Fibroblast of the aortic adventitia (primary cell): ENCODE measurements at places on chromosomes 2 and 18.

DNA sequence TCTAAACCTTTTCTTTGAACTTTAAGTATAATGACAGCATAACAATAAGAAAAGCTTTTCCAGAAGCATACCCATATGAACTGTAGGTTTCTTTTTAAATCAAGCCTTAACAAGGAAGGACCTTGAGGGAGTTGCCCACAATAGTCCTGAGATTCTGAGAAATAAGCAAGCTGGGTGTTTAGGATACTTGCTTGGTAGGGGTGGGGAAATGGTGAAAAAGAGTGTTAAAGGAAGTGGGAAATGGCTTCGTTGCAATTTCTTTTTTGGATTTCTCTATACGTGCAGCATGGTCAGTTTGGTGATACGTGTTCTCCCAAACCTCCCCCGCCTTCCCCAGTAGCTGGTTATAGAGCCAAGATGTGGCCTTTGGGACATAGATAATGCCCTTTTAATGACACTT lies 17.2 kb downstream of the INSIG2 start:
- DNase-seq, result no peak

GRCh38 chr18:9867071-9867594 lies 18.6 kb upstream of the TXNDC2 start:
- DNase-seq, result no peak

- no peak for DNase-seq
Observed at GRCh38 chr2:172709566-172710291, 25.9 kb upstream of the RAPGEF4 start.

GRCh38 chr18:59049721-59050660 lies 89.7 kb upstream of the SEC11C start:
- no peak for DNase-seq

- no peak for DNase-seq
Observed at GRCh38 chr2:30255466-30256408, 24.4 kb downstream of the LBH start.

GRCh38 chr2:99066075-99066958 lies 75.2 kb upstream of the C2orf15 start:
- DNase-seq, result peak; percentile 68

DNA sequence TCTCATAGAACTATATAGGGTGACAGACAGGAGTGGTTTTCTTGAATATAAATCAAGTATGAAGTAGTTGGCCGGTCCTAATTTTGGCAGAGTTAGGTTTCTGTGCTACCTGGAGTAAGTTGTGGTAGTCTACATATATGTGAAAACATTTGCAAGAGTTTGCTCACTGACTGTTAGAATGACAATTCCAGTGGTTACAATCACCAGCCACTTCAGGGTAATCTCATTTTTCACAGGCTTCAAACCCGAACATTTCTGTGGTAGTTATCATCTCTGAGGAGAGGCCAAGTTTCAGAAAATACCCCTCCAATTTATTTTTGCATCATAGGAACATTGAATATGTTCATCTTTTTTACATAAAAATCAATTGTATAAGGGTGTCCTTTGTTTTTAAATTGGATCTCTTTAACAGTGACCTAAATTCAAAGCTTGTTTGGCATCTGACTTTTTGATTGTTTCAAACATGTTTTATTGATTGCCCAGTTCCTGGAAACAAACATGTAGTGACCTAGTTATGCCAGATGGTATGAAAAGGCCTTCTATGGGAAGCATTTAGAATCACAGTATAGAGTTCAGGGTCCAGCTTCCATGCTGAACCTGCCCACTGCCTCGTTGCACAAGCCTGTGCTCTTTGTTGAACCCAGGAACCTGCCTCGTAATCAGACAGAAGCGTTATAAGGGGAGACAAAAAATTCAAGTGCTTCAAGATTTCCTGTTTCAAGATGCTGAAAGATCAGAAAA lies 250.6 kb downstream of the LTBP1 start:
- no peak for DNase-seq

GRCh38 chr2:158395166-158395565 lies 61.4 kb downstream of the CCDC148 start:
- no peak for DNase-seq

DNA sequence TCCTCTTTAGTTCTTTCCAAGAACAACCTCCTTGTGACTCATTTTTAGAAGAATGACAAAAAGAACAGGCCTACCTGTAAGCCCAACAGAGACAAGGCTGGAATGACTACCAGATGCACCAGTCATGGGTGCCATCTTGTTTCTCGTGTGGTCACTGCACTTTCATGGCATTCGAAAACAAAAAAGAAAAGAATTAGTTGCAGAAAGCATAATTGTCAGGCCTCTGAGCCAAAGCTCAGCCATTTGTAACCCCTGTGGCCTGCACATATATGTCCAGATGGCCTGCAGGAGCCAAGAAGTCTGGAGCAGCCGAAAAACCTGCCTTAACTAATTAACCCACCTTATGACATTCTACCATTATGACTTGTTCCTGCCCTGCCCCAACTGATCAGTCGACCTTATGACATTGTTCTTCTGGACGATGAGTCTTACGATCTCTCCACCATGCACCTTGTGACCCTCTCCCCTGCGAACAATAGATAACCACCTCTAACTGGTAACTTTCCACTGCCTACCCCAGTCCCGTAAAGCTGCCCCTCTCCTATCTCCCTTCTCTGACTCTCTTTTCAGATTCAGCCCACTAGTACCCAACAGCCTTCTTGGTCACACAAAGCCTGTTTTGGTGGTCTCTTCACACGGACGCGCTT lies 13.9 kb upstream of the BUB1 start:
- no peak for DNase-seq

DNA sequence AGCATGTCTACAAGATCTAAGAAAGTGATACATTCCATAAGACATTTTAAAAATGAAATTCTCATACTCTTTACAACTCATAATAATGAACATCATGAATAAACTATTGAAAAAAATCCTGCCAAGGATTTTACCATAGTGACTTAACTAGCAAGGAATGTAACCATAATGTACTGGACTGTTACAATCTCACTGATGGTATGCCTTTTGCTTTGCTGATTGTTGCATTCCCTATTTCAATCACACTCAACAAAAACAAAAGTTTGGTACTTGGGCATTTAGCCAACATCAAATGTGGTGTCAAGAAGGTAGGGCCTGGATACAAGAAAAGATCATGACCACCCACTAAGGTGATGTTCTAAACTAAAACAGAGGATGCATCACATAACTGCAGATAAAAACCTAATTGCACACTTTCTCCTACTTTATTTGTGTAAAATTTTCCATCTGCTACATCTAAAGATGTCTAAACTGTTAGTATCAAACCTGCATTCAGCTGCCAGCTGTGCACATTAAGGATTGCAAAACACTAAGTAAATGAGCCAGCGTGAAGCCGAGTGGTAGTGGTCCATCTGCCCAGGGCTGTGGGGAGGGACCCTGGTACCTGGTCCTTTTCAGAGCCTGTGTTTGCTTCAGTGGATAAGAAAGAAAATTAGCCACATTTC lies 564.4 kb downstream of the ZEB2 start:
- peak; percentile 79 for DNase-seq

DNA sequence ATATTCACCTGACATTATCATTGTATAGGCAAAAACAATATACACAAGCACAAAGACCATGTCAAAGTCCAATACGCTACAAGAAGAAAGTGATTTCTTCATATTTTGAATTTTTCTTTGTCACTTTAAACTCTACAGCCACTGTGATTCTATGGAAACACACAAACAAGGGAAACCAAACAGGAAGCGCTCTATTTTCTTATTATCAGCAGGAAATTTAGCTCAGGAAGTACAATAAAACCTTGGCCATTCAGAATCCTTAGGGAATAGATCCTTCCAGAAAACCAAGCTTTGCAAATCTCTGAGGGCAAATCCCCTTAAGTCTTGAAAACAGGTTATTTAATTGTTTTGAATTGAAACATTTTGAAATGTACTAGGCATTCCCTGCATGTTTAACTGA lies 336.2 kb downstream of the EPHA4 start:
- no peak for DNase-seq

- peak; percentile 83 for DNase-seq
Observed at GRCh38 chr2:207467716-207468347, 61.9 kb upstream of the CREB1 start.

DNA sequence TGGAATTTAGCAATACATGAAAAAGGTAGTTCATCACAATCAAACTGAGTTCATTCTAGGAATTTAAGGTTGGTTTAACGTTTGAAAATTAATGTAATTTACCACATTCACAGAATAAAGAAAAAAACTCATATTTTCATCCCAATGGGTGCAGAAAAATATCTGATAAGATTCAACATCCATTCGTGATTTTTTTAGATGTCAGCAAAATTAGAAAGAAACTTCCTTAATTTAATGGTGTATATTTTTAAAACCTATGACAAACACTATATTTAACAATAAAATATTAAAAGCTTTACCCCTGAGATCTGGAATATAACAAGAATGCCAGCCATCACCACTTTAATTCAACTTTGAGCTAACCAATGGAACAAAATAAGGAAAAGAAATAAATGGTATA lies 208.7 kb upstream of the CHAC2 start:
- no peak for DNase-seq

GRCh38 chr2:39519886-39520285 lies 82.8 kb upstream of the MAP4K3 start:
- DNase-seq, result no peak

DNA sequence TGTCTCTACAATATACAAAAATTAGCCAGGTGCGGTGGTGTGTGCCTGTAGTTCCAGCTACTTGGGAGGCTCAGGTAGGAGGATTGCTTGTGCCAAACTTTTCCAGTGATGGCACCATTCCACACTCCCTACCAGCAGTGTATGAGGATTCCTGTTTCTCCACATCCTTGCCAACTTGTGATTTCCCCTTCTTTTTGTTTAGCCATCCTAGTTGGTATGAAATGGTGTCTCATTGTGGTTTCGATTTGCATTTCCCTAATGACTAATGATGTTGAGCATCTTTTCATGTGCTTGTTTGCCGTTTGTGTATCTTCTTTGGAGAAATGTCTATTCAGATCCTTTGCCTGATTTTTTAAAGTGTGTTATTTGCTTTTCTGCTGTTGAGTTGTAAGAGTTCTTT lies 41.0 kb downstream of the EPB41L5 start:
- DNase-seq, result no peak

DNA sequence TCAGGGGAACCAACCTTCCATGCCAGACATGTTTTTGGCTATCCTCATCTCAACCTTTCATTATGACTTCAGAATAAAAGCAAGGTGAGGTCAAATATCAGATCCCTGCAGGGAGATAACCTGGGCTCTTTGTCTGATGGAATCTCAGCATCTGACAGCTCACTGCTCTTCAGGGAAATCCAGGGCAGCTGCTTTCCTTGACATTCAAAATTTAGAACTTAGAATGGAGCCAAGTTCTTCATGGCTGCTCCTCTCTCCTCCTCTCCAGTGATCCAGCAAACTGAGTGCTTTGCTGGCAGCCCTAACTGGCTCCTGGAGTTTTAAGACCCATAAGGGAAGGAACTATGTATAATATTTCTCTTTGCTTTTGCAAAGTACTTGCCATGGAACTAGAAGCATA lies 716.3 kb downstream of the TSN start:
- DNase-seq, result no peak

DNA sequence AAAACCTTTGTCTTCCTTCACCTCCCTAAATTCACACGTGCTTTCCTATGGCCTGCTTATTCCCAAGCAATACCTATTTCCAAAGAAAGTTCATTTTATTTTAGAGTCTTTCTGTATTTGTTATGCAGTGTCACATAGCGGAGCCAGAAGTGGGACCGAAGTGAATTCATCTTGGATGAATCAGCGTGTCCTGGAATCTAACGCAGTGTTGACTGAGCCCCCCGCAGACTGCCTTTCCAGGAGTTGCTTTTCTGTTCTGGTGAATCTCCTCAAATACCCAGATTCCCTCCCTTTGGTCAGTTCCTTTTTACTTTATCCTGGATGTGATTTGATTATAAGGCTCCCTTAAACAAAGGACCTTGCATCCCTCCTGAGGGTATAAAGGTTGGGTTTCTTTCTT lies 10.8 kb downstream of the ALPP start:
- DNase-seq, result peak; percentile 15

GRCh38 chr18:62326646-62327348 lies 1.7 kb downstream of the TNFRSF11A start:
- DNase-seq, result no peak

- no peak for DNase-seq
Observed at GRCh38 chr2:30997979-30998378, 140.3 kb downstream of the GALNT14 start.

- DNase-seq, result no peak
Observed at GRCh38 chr18:36316246-36316645, 18.7 kb downstream of the FHOD3 start.

DNA sequence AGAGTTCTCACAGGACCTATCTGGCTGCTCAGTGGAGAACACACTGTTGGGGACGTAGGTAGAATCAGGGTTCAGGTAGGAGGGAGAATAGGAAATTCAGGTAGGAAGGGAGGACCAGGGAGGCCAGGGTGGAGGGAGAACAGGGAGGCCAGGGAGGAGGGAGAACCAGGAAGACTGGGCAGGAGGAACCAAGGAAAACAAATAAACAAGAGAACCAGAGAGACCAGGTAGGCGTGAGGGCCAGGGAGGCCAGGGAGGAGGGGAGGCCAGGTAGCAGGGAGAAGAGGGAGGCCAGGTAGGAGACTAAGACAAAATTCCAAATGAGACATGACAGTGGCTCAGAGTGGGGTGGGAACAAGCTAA lies 337.6 kb downstream of the EIPR1 start:
- DNase-seq, result no peak

DNA sequence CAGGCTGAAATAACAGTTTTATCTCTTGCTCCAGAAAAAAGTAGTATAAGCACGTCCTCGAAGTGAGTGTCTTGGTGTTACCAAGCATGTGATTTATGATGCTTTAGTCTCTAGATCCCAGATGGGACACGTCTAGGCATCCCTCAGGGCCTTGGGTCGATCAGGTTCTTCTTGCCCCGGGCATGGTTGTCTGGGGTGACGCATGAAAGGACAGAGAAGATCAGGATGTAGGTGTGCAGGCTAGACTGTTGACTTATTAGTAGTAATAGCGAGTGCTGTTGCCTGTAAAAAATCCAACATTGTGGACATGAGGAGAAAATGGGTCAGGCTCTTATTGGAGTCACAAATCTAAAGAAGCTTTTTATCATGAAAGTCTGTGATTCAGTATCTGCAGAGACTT lies 94.0 kb upstream of the NFU1 start:
- no peak for DNase-seq

- DNase-seq, result peak; percentile 73
Observed at GRCh38 chr2:181354626-181355025, 102.6 kb upstream of the ITGA4 start.

GRCh38 chr2:128469875-128470274 lies 151.2 kb upstream of the HS6ST1 start:
- no peak for DNase-seq

DNA sequence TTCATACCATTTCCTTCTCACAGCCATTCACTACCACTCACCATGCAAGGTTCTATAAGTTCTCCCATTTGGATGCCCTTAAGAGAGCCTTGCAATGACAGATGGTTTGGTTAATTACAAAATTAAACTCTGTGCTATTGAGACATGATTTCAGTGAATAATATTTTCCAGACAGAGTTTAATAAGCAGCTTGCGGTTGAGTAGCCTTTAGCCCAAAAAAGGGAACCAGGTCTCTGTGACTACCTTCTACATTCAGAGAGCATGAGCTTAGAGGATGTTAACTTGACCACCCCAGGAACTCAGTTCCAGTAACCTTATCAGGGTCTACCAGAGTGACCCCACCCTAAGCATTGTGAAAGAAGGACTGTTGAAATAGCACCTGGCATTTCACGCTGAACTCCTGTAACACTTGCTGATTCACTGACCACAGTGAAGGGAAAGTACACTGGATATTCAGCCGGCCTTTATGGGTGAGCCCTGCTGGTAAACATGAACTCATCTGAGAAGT lies 1173.1 kb upstream of the ZEB2 start:
- peak; percentile 96 for DNase-seq
